Lung (tissue), 17 donors: ENCODE measurements at places on chromosomes 1 and 21.
A peak's percentile ranks its signal among the peaks of the same experiment; 100 is the strongest.

- H3K4me1 ChIP-seq = no peaks in the 10 kb centered on the region
- H3K27me3 ChIP-seq = no peaks in the 10 kb centered on the region
- no peak overlapping the region for H3K4me3 ChIP-seq
- peaks cover 2% of the 10 kb centered on the region for H3K36me3 ChIP-seq
- no peak overlapping the region for H3K27ac ChIP-seq
These were observed 33.3 kb downstream of the BMP8A start for GRCh38 chr1:39524591-39525365.

- no peak for DNase-seq
- no peaks in the 10 kb centered on the region for H3K27me3 ChIP-seq
- H3K4me3 ChIP-seq = no peak overlapping the region
- H3K27ac ChIP-seq = no peak overlapping the region
These were observed 1863.5 kb downstream of the MRPL39 start for GRCh38 chr21:23743821-23744220.

GRCh38 chr1:25808481-25809244, 8.7 kb downstream of the SELENON start:
- H3K27ac ChIP-seq = no peak overlapping the region
- H3K4me1 ChIP-seq = peaks cover 4% of the 10 kb centered on the region
- H3K36me3 ChIP-seq = peaks cover 14% of the 10 kb centered on the region
- no peak overlapping the region for H3K4me3 ChIP-seq

DNA sequence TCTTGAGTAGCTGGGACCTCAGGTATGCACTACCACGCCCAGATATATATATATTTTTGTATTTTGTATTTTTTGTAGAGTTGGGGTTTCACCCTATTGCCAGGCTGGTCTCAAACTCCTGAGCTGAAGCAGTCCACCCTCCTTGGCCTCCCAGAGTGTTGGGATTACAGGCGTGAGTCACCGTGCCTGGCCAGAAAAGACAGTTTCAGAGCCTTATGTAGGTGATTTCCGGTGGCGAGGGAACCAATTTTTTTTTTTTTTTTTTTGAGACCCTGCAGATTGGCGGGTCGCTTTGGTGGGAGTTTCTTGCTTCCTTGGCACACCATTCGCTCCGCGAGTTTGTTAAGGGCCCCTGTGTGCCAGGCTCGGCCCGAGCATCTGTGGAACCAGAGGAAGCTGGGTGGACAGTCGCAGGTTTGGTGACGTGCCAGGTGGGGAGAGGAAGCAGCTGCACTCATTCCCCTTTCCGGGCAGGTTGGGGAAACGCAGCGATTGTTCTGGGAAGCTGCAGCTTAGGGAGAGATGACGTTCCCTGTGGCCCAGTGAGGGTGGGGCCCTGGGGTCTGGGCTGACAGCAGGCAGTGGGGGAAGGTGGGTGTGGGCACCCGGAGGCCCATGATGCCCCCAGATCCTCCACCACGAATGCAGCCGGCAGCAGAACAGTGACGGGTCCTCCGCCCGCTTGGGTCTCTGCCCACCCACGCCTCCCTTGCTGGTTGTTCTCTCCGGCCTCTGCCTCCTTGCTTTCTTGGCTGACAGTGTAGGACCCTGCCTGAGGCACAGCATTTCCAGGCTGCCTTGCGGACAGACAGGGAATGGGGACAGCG, 25.1 kb downstream of the SPSB1 start:
- H3K27me3 ChIP-seq = no peaks in the 10 kb centered on the region
- peaks cover 21% of the 10 kb centered on the region for H3K4me1 ChIP-seq
- DNase-seq = peak; percentile 61
- no peaks in the 10 kb centered on the region for H3K36me3 ChIP-seq

GRCh38 chr1:115593365-115594259, 48.2 kb upstream of the VANGL1 start:
- no peak overlapping the region for H3K27ac ChIP-seq
- H3K4me3 ChIP-seq = no peak overlapping the region

GRCh38 chr1:171220081-171220420, 28.2 kb upstream of the FMO1 start:
- no peaks in the 10 kb centered on the region for H3K36me3 ChIP-seq
- no peak for DNase-seq
- no peaks in the 10 kb centered on the region for H3K27me3 ChIP-seq
- no peak overlapping the region for H3K27ac ChIP-seq
- no peak overlapping the region for H3K4me3 ChIP-seq

GRCh38 chr21:41235201-41235600, 67.2 kb downstream of the BACE2 start:
- H3K4me1 ChIP-seq = no peaks in the 10 kb centered on the region
- DNase-seq = no peak
- no peak overlapping the region for H3K27ac ChIP-seq
- no peak overlapping the region for H3K4me3 ChIP-seq
- no peaks in the 10 kb centered on the region for H3K27me3 ChIP-seq

GRCh38 chr1:218407630-218408029, 62.5 kb downstream of the TGFB2 start:
- H3K27me3 ChIP-seq = no peaks in the 10 kb centered on the region
- H3K4me3 ChIP-seq = no peak overlapping the region
- DNase-seq = no peak
- no peak overlapping the region for H3K27ac ChIP-seq
- no peaks in the 10 kb centered on the region for H3K36me3 ChIP-seq

DNA sequence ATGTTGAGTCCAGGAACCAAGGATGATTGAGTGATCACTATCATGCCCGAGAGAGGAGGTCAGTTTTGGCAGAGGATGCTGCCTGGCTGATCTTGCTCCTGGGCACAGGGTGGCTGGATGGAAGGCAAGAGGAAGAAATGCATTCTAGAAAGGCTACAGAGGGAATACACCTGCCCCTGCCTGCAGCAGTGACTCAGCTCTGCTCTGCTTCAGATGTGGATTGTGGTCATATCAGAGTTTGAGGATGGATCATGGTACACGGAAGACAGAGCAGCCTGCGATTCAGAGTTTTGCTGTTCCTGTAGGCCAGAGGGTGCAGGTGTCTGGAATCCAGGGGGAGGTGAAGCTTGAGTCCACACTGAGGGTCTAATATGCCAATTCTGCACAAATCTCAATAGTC, 37.2 kb downstream of the PCP4 start:
- H3K4me1 ChIP-seq = no peaks in the 10 kb centered on the region
- DNase-seq = no peak
- no peak overlapping the region for H3K4me3 ChIP-seq
- H3K36me3 ChIP-seq = no peaks in the 10 kb centered on the region

- peaks cover 4% of the 10 kb centered on the region for H3K4me1 ChIP-seq
- peak; percentile 29 for DNase-seq
- no peak overlapping the region for H3K4me3 ChIP-seq
- no peaks in the 10 kb centered on the region for H3K27me3 ChIP-seq
These were observed 29.7 kb downstream of the HEYL start for GRCh38 chr1:39609618-39610331.

- no peak overlapping the region for H3K4me3 ChIP-seq
- no peak overlapping the region for H3K27ac ChIP-seq
- no peak for DNase-seq
- no peaks in the 10 kb centered on the region for H3K4me1 ChIP-seq
- H3K36me3 ChIP-seq = no peaks in the 10 kb centered on the region
- H3K27me3 ChIP-seq = no peaks in the 10 kb centered on the region
These were observed 550.0 kb downstream of the KIF26B start for GRCh38 chr1:245704765-245705164.

DNA sequence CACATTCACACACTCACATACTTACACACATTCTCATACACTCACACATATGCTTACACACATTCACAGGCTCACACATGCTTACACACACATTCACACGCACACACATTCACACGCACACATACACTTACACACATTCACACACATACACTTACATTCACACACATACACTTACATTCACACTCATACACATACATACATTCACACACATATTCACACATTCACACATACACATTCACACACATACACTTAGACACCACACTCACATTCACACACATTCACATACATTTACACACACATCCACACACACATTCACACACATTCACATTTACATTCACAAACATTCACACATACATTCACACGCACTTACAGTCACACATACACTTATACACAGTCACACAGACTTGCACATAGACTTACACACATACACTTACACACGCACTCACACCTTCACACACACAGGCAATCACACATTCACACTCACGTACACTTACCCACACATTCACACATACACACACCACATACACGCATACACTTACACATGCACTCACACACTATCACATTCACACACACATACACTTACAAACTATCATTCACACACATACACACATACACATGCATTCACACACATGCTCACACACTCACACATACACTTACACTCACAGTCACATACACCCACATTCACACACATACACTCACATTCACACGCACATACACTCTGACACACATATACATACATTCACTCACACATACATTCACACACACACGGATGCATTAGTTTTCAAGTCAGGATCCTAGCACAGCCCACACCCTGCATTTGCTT, 16.8 kb downstream of the PDE9A start:
- H3K36me3 ChIP-seq = no peaks in the 10 kb centered on the region
- no peak overlapping the region for H3K4me3 ChIP-seq
- H3K4me1 ChIP-seq = peaks cover 5% of the 10 kb centered on the region
- no peak overlapping the region for H3K27ac ChIP-seq
- no peak for DNase-seq

DNA sequence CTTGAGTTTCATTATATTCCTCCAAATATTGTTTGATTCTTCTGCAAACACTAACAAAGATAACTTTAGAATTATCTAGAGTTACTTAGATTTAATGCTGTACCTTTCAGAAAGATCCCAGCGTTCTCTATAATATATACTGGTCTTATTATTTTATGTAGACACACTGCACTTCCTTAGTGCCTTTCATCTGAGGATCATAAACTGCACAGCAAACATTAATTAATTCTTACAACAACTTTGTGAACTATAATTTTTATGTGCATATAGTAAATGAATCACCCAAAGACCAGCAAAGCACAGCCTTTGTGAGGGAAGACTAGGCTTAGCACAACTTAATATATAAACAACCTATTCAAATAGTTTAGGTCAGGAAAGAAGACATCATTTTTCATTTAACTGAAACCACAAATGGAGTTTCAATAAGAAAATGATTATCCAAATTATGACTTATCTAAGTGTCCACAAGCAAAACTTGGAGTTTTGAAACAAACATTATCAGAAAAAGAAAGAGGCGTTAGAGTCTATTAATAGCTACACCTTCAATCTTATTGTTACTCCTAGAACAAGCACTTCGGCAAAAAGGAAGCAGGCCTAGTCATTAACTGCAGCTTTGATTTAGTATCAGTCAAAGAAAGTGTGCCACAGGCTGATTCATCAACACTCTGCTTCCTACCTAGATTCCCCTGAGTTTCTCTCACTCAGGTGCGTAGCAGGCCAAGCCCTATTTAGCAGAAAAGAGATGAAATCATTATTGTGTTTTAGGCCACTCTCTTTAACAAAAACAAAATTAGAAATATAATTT, 22.5 kb upstream of the RC3H1 start:
- H3K4me1 ChIP-seq = no peaks in the 10 kb centered on the region
- H3K4me3 ChIP-seq = no peak overlapping the region
- H3K36me3 ChIP-seq = no peaks in the 10 kb centered on the region
- H3K27me3 ChIP-seq = no peaks in the 10 kb centered on the region
- no peak overlapping the region for H3K27ac ChIP-seq
- no peak for DNase-seq

GRCh38 chr1:199422206-199422605, 605.3 kb upstream of the NR5A2 start:
- H3K4me1 ChIP-seq = no peaks in the 10 kb centered on the region
- H3K27ac ChIP-seq = no peak overlapping the region

DNA sequence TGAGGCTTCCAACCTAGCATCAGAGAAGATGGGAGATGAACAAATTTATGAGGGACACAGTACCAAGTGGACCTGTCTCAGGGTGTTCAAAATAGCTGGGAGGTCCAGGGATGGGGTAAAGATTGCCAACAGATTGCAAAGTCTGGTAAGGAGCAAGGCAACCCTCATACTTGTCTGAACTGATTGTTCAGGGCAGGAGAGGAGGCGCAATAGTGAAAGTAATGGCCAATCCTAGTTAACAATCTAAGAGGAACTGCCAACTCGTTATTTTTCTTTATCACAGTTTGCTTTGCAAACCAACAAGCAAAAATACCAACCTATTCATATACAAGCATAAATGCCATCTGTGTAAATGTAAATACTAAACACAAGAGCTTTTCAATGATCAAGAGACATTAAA, 78.4 kb upstream of the S1PR1 start:
- H3K27ac ChIP-seq = no peak overlapping the region
- DNase-seq = no peak
- H3K4me3 ChIP-seq = no peak overlapping the region
- no peaks in the 10 kb centered on the region for H3K36me3 ChIP-seq
- H3K27me3 ChIP-seq = no peaks in the 10 kb centered on the region

DNA sequence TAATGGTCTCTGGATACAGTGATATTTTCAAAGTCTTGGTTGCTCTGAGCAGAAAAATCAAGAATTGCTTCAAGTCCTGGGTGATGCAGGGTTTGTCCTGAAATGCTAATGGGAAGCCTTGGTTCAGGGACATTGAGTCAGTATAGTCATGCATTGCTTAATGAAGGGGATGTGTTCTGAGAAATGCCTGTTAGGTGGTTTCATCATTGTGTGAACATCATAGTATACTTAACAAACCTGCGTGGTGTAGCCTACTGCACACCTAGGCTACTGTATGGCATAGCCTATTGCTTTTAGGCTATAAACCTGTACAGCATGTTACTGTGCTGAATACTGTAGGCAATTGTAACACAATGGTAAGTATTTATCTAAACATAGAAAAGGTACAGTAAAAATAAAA, 36.4 kb downstream of the TBCE start:
- no peaks in the 10 kb centered on the region for H3K4me1 ChIP-seq
- no peak for DNase-seq
- H3K36me3 ChIP-seq = no peaks in the 10 kb centered on the region

GRCh38 chr21:46388896-46389295, 64.9 kb downstream of the PCNT start:
- no peaks in the 10 kb centered on the region for H3K27me3 ChIP-seq
- no peak for DNase-seq
- H3K36me3 ChIP-seq = peaks cover 19% of the 10 kb centered on the region
- H3K4me1 ChIP-seq = peaks cover 2% of the 10 kb centered on the region

- H3K4me1 ChIP-seq = no peaks in the 10 kb centered on the region
- peak; percentile 13 for DNase-seq
- no peak overlapping the region for H3K27ac ChIP-seq
- H3K36me3 ChIP-seq = no peaks in the 10 kb centered on the region
- H3K27me3 ChIP-seq = no peaks in the 10 kb centered on the region
These were observed 22.6 kb upstream of the PRELP start for GRCh38 chr1:203453016-203453415.

- H3K27ac ChIP-seq = no peak overlapping the region
- H3K4me1 ChIP-seq = no peaks in the 10 kb centered on the region
- no peaks in the 10 kb centered on the region for H3K36me3 ChIP-seq
- no peak for DNase-seq
- no peak overlapping the region for H3K4me3 ChIP-seq
- no peaks in the 10 kb centered on the region for H3K27me3 ChIP-seq
These were observed 315.1 kb downstream of the PAPPA2 start for GRCh38 chr1:176778056-176778455.

DNA sequence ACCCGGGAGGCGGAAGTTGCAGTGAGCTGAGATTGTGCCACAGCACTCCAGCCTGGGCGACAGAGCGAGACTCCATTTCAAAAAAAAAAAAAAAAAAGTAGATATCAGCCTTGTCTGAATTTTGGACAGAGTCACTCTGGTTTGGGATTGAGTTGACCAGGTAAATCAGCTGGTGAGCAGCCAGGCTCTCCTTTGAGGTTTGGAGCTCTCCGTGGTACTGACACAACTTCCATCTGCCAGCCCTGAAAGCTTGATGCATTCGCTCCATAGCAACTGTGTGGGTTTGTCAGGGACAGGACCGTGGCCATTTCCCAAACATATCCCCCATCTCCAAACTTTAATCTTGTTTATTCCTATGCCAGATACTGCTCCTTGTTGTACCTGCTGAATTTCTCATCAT, 155.2 kb downstream of the DMRTA2 start:
- H3K4me3 ChIP-seq = no peak overlapping the region
- no peak overlapping the region for H3K27ac ChIP-seq
- H3K36me3 ChIP-seq = no peaks in the 10 kb centered on the region
